ENCODE measurements at places on chromosomes 7 and 10.

GRCh38 chr10:68251151-68251550 lies 19.2 kb upstream of the ATOH7 start:
- DNase-seq: no peak

- DNase-seq: no peak
Measured at GRCh38 chr10:124558339-124559321, 97.0 kb downstream of the LHPP start.

GRCh38 chr10:3679950-3680629 lies 104.9 kb downstream of the KLF6 start:
- no peak for DNase-seq

DNA sequence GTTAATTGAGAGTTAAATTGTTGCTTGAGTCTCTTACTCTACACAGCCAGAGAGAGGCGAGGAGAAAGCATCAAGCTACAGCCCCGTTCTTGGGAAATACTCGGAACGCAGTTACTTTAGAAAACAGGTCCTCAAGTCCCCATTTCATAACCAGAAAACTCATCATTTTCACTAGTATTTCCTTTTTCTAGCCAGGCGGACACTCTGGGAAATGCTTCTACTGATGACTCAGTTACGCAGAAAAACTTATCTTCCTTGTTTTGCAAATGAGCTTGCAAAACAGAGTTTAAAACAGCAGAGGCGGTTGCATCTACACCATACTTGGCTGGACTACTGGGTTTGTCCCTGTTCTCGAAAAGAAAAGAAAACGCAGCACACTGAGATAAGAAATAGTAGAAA lies 111.4 kb upstream of the FGFR2 start:
- DNase-seq: no peak
